ENCODE measurements at places on chromosomes 3 and 15.

- no peak for DNase-seq
These were observed 112.6 kb downstream of the FBN1 start for GRCh38 chr15:48532946-48533345.

- DNase-seq: no peak
These were observed 2.2 kb upstream of the CRTAP start for GRCh38 chr3:33111581-33111980.

DNA sequence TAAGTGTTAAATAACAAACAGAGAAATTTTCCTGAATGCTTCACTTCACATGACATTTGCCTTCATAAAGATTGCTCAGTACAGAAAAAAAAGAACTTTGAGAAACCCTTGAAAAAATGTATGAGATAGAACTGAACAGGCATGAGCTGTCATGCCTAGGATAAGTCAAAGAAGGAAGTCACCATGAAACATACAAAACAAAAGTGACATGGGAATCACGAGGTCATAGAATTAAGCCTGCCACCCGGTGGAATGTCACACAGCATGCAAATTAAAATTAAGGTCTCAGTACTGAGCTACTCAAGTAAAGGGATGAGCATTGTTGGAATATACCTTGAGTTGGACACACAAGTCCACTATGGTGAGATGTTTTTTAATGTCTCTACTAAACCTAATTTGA, 652.5 kb upstream of the NECTIN3 start:
- DNase-seq: peak; percentile 32

GRCh38 chr15:85707519-85708338, 87.0 kb downstream of the KLHL25 start:
- peak; percentile 50 for DNase-seq

GRCh38 chr3:137099364-137100219, 141.8 kb downstream of the IL20RB start:
- no peak for DNase-seq

DNA sequence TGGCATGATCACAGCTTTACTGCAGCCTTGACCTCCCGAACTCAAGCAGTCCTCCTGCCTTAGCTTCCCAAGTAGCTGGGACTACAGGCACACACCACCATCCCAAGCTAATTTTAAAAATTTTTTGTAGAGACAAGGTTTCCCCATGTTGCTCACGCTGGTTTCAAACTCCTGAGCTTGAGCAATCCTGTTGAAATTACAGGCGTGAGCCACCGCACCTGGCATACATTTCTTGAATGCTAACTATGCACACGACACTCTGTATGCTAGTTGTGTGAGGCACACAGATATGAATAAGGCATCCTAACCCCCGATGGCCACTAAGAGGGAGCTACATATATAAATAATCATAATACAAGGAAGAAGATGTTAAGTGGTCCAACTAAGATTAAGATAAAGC, 64.9 kb downstream of the CDC25A start:
- DNase-seq: no peak

DNA sequence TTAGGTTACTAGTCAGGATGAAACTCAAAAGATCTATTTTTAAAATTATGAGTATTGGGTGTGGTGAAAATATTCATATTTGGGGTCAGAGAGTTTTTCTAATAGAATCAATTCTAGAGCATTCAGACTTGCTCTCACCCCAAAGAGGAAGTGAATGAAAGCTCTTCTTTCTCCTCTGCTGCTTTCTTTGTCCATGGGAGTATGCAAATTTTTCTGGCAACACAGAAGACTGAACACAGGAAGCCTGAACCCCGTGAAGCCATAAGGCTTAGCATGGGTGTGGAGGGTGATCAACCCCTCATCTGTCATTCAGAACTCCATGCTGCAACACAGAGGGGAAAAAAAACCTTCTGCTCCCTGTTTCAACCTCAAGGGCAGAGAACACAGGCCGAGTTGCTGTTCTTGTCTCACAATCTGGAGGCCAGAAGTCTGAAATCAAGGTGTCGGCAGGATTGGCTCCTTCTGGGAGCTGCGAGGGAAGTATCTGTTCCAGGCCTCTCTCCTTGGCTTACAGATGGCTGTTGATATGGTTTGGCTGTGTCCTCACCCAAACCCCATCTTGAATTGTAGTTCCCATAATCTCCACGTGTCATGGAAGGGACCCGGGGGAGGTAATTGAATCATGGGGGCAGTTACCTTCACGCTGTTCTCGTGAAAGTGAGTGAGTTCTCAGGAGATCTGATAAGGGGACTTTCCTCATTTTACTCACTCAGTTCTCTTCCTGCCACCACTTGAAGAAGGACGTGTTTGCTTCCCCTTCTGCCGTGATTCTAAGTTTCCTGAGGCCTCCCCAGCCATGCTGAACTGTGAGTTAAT, 33.7 kb upstream of the CD47 start:
- no peak for DNase-seq

GRCh38 chr3:52779011-52779836, 1.8 kb downstream of the ITIH1 start:
- DNase-seq: no peak

DNA sequence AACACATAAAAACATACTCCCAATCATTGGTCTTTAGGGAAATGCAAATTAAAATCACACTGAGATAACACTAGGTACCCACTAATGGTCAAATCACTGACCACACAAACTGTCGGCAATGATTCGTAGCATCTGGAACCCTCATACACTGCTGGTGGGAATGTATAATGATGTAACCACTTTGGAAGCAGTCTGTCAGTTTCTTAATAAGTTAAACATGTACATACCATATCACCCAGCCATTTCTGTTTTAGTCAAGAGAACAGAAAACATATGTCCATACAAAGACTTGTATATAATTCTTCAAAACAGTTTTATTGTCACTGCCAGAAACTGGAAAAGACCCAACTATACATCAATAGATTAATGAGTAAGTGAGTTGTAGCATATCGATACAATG, 63.3 kb upstream of the LRRC3B start:
- no peak for DNase-seq

DNA sequence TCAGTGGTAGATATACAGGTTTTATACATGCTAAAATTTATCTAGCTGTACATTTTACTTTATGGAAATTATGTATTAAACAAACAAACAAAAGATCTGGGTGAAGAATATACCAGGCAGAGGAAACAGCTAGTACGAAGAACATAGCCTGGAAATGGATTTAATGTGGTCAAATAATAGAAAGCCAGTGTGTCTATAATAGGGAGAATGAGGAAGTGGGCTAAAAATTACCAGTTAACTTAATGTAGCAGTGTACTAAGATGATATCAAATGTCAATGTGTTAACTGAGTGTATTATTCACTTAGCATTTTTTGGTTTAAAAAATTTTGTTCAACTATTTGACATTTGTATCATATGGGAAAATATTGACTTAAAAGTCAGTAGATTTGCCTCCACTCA, 22.8 kb upstream of the SLC15A2 start:
- DNase-seq: no peak

DNA sequence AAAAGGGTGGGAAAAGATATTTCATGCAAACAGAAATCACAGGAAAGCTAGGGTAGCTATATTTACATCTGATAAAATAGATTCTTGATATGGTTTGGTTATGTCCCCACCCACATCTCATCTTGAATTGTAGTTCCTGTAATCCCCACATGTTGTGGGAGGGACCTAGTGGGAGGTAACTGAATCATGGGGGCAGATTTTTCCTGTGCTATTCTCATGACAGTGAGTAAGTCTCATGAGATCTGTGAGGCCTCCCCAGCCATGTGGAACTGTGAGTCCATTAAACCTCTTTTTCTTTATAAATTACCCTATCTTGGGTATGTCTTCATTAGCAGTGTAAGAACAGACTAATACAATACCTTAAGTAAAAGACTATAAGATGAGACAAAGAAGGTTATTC, 558.1 kb downstream of the RSL24D1 start:
- DNase-seq: no peak

- no peak for DNase-seq
These were observed 84.3 kb upstream of the ROPN1 start for GRCh38 chr3:124076235-124076634.

DNA sequence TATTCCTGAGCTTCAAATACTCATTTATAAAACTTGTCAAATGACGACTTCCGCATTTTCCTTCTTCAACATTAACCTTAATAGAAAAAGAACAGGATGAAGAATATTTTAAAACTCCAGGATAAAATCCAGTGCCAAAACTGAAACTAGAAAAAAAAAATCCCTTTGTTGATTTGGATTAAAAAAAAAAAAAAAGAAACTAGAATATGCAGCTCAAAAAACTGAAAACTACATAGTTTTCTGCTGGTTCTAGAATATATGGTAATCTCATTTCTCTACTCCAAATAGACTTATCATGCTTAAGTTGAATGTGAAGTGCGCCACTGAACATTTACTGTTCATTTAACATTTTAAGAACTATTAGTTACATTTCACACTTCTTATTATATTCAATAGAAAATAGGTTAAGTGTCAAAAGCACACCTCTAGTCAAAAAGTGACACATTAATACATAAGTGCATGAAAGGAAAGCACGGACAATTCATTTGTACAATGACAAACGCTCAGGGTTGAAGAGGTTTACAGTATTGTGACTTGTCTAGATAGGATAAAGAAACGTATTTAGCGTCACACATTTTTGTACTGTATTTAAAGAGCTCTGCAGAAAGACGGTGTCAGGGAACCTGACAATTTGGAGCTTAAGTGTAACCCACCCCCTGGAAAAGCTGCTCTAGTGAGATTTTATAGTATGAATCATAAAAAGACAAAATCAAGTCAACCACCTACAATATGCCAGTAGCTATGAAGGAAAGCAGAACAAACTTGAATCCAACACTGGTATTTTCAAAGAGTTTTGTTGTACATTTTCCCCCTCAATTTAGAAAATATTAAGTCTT, 5.8 kb downstream of the TRA2B start:
- no peak for DNase-seq

DNA sequence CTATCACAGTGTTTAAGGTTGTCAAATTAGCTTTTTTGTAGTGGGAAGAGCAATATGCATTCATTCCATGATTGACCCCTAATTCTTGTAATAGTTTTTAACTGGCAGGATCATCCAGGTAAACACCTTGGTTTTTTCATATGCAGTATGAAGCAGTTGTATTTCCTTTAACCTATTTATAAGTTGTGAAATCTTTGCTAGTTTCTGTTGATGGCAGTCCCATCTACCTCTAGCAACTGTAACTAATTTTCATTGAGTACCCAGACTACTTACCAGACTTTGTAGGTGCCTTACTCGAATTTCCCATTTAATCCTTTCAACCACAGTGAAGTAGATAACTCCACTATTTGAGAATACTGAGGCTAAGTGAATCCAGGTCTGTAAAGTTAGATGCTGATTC, 6.1 kb downstream of the FXR1 start:
- no peak for DNase-seq

- DNase-seq: peak; percentile 22
These were observed 134.3 kb upstream of the RARB start for GRCh38 chr3:25293736-25294135.

GRCh38 chr3:128478576-128479506, 12.2 kb upstream of the DNAJB8 start:
- DNase-seq: no peak

GRCh38 chr15:93244696-93245660, 156.0 kb upstream of the RGMA start:
- DNase-seq: no peak

DNA sequence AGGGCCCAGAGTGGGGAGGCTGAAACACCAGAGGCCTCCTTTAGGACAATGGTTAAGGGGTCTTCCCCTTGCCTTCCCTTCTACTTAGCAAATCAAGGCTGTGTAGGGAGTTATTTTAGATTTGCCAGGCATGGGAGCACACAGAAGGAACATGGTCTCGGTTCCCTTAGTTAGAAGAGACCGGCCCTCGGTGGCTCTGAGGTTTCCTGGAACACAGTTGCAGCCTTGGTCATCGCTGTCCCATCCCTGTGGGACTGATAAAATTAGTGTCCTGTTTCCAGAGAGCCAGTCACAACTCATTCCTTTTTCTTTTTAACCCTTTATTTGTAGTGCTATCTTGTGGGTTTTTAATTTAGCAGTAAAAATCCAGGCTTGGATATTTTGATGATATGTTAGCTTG, 81.4 kb downstream of the CRTC3 start:
- DNase-seq: no peak

DNA sequence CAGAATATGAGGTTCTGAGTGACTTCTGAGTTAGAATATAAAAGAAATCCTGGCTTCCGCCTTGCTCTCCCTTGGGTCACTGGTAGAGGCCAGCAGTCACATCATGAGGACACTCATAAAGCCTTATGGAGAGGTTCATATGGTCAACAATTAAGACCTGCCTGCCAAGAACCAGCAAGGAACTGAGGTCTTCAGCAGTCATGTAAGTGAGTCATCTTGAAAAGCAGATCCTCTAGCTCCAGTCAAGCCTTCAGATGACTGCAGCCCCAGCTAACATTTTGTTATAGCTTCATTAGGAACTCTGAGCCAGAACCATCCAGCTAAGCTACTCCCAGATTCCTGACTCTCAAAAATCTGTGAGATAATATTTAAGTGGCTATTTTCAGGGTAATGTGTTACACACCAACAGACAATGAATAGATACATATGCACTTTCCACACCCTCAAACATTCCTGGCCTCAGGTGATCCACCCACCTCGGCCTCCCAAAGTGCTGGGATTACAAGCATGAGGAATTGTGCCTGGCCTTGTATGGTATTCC, 447.2 kb downstream of the SHQ1 start:
- no peak for DNase-seq

- DNase-seq: peak; percentile 89
These were observed 55.3 kb downstream of the ADAMTSL3 start for GRCh38 chr15:83709241-83709640.

- no peak for DNase-seq
These were observed 36.4 kb downstream of the SEC22C start for GRCh38 chr3:42545284-42545900.

DNA sequence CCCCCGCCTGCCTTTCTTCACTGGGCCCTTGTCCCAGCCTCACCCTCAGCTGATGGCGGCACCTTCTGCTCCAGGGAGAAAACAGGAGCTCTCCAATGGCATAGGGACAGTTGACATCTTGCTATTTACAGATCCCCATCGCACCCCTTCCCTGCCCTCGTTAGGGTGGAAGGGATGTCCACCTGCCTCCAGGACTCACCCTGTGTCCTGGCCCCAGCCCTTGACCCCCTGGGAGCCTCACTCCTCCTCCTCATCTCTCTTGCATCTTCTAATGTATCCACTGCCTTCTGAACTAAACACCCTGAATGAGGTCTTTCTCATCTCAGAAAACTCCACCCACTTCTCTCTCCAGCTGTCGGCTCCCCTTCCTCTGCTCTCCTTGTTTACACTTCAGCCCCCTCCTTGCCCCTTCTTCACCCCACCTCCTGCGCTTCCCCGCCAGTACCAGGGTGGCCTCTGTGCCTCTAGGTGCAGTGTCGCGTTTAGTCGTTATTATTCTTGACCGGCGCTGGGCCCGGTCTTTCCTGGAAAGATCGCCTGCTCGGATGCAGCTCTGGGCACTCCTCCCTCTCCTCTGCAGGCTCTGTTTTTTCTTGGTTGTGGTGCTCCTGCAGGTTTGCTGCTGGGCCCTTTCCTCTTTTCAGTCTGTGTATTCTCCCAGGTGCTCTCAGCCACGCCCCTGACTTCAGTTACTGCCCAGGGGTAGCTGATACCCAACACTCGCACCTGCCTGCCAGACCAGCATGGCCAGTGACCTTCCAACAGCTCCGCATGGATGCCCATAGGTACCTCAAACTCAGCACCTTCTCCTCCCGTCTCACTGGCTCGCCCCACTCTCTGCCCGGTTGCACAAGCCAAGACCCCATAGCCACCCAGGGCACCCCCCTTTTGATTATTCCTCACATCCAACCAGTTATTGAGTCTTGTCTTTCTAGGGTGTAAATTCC, 42.9 kb downstream of the PML start:
- DNase-seq: no peak

All from LHCN-M2 (cell line).